GM04504 (cell line): ENCODE measurements at places on chromosomes 6 and 20.

DNA sequence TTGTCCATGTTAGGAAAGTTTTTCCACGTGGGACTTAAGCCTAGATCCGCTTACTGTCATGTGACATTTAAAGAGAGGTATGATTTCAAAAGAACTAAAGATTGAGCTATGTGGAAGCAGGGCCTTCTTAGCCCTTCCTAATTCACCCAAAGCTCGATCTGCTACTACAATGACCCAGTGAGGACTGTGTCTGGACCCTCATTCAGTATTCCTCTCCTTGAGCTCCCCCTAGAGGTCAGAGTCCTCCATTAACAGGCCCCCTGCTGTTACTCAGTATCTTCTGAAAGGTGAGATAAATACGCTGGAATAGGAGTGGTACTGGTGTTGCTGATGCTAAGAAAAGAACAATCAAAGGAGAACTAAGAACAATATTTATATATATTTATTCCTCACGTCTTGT lies 414.0 kb downstream of the GJA1 start:
- no peak for DNase-seq

- DNase-seq, result no peak
These were observed 296.8 kb downstream of the UTRN start for GRCh38 chr6:144581812-144582537.

- DNase-seq, result no peak
These were observed 288.3 kb downstream of the NRN1 start for GRCh38 chr6:5718231-5718947.

- no peak for DNase-seq
These were observed 300.2 kb upstream of the JARID2 start for GRCh38 chr6:14945461-14946185.

- no peak for DNase-seq
These were observed 34.5 kb upstream of the CEP85L start for GRCh38 chr6:118685823-118686449.

- peak; percentile 42 for DNase-seq
These were observed 61.6 kb upstream of the MRPS10 start for GRCh38 chr6:42279144-42279781.

DNA sequence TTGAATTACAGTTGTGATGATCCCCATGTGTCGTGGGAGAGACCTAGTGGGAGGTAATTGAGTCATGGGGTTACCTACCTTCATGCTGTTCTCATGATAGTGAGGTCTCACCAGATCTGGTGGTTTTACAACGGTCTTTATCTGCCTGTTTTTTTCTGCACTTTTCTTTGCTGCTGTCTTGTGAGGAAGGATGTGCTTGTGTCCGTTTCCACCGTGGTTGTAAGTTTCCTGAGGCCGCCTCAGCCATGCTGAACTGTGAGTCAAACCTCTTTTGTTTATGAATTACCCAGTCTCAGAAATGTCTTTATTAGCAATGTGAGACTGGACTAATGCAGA lies 6.5 kb upstream of the RANBP9 start:
- DNase-seq, result no peak

DNA sequence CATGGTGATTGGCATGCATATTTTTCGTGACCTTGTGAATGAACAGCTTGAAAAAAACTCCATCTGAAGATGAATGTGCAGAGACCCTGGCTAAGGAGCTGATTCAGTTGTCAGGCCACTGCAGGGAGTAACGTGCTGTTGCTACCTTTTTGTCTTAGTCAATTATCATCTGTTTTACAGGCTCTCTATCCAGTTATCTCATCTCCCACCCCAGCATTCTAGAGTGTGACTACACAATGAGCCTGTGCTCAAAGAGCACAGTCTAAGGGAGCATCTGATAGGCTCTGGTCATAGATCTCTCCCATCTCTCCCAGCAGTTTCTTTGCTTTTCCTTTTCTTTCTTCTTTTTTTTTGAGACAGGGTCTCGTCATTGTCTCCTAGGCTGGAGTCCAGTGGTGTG lies 45.5 kb downstream of the NDRG3 start:
- no peak for DNase-seq

- DNase-seq, result no peak
These were observed 88.2 kb upstream of the MPC1 start for GRCh38 chr6:166470863-166471410.

DNA sequence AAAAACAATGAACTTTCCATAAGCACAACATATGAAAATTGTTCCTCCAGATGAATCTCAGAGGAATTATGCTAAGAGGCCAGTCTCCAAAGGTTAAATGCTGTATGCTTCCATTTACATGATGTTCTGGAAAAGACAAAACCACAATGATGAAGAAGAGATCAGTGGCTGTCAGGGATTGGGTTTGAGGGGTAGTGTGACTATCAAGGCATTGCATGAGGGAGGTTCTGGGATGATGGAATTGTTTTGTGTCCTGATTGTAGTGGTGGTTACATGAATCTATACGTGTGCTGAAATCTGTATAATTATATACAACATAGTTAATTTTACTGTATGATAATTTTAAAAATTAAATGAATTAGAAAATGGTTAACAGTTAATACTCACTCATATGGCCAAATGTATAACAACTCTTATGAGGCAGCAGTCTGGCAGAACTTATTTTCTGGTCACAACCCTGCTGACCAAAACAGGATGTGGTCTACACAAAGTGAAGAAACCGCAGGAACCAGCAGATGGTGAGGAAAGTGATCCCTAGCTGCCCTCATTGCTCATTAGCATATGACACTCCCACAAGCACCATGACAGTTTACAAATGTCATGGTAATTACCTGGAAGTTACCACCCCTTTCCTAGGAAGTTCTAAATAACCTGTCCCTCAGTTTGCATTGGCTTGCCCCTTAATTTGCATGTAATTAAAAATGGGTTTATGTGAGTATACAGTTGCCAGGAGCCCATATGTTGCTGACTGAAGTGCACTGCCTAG lies 31.9 kb downstream of the NSFL1C start:
- peak; percentile 85 for DNase-seq

DNA sequence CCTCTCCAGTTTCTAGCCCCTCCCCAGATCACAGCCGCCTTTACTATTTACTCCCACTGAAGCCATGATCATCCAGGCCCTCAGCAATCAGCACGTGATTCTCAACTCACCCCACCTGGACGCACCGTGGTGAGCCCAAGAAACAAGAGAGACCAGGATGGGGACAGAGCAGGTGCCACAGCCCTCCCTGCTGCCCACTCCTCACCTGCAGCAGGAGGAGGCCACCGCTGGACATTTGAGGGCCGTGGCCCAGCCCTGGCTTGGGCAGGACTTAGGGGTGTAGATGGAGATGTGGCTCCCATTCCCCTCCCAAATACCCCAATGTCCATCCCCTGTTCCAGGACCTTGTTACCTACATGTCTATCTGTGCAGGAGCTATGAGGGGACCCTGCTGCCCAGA lies 20.3 kb downstream of the HLA-F start:
- DNase-seq, result no peak

- DNase-seq, result peak; percentile 68
These were observed 313.3 kb downstream of the RNGTT start for GRCh38 chr6:88650029-88650619.

GRCh38 chr6:154488802-154489437 lies 21.6 kb downstream of the CNKSR3 start:
- no peak for DNase-seq

- DNase-seq, result no peak
These were observed 87.1 kb downstream of the INSM1 start for GRCh38 chr20:20454850-20455627.

GRCh38 chr20:53034899-53035298 lies 62.7 kb downstream of the TSHZ2 start:
- DNase-seq, result no peak
